ENCODE measurements at places on chromosomes 3 and 15.

DNA sequence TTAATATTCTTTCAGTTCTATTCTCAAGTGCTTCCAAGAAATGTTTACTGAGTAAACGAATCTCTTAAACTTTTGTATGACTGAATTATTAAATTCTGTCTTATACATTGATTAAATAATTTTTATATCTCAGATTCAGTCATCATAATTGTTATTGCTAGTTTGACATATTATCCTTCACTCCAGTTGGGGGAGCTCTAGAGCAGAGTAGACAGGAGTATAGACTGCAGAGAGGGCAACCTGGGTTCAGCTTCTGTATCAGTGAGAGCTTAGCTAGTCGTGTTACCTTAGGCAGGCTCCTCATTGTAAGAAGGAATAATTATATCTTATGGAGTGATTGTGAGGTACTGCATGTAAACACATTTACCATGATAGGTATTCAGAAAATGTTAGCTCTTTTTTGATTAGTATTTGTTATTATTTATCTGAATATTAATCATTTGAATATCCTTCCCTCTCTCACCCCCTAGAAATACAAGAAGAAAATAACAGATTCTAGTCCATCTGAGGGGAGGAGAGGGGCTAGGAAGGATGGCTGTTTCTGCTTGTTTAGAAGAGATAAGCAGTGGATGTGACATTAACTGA, 31.0 kb upstream of the ZCWPW2 start:
- DNase-seq = peak; percentile 8

- DNase-seq = no peak
Measured at GRCh38 chr3:151281671-151282324, 3.5 kb upstream of the P2RY14 start.

DNA sequence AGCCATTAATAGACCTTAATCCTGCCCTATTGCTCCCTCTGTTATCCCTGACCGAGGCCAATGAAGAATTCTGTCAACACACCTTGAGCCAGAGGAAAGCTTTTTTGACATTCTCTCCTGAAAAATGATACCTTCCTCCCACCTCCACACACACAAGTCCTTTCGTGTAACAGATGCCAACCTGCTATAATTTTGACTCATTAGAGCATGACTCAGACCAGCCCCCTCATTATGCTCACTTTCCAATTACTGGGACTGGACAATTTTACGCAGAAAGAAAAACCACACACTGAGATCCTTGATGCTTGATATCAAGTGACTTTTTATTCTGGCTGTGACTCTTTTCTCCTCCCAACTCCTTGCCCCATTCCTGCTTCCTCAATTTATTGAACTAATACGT, 50.9 kb downstream of the LSAMP start:
- no peak for DNase-seq

DNA sequence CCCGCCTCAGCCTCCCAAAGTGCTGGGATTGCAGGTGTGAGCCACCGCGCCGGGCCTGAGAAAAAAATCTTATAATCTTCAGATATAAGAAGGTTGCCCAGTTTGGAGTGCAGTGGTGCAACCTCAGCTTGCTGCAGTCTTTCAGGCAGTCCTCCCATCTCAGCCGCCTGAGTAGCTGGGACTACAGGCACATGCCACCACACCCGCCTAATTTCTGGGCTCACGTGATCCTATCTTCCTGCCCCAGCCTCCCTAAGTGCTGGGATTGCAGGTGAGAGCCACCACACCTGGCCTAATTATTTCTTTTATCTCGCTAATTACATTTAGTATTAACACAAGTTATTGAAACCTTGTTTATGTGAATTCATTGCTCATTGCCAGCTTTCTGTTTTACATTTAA, 13.5 kb downstream of the PAK2 start:
- DNase-seq = no peak

DNA sequence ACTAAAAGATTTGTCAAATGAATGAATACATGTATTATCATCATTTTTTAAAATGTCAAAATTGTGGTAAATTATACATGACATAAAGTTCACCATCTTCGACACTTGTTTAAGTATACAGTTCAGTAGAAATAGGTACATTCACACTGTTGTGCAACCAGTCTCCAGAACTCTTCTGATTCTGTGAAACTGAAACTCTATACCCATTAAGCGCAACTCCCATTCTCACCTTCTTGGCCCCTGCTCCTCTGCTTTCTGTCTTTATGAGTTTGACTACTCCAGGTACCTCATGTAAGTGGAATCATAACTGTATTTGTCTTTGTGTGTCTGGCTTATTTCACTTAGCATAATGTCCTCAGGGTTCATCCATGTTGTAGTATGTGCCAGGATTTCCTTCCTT, 50.1 kb upstream of the KBTBD8 start:
- DNase-seq = no peak

DNA sequence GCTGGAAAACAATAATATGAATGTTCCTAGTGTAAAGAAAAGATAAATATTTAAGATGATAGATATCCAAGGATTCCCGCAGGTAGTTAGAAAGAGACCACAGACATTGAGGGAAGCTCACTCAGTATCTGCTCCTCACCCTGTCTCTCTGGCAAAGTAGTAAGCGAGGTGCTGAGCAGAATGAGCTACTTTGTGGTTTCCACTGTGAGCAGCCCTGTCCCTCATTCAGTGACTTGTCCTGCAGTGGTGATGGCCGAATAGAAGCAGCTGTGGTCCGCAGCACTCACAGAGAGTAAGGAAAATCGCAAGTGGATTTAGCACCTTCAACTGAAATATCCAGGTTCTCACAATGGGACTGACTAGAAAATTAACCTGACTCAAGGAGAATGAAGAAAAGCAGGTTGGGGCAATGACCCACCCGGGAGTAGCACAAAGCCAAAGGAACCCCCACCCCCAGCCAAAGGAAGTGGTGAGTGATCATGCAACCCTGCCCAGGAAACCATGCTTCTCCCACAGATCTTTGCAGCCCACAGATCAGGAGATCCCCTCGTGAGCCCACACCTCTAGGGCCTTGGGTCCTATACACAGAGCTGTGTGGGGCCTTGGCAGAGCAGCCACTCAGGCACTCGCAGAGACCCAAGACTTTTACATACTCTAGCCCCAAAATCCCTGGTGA, 21.8 kb upstream of the SLC25A38 start:
- DNase-seq = no peak

DNA sequence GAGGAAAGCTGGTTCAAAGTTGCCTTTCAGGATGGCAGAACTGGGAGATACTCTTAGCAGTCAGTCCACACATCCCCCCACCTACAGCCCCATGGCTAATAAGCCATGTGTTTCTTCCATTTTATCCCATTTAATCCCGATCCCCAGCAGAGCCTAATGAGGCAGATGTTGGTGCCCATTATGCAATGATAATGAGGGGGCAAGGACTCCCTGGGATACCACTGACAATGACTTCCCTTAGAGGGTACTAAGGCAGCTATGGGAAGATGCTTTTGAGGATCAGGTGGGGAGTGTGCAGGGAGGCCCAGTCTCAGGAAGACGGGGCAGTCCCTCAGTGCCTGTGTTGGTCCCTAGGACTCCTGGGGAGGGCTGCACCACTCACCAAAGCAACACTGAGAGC, 43.8 kb upstream of the TBC1D21 start:
- DNase-seq = no peak

DNA sequence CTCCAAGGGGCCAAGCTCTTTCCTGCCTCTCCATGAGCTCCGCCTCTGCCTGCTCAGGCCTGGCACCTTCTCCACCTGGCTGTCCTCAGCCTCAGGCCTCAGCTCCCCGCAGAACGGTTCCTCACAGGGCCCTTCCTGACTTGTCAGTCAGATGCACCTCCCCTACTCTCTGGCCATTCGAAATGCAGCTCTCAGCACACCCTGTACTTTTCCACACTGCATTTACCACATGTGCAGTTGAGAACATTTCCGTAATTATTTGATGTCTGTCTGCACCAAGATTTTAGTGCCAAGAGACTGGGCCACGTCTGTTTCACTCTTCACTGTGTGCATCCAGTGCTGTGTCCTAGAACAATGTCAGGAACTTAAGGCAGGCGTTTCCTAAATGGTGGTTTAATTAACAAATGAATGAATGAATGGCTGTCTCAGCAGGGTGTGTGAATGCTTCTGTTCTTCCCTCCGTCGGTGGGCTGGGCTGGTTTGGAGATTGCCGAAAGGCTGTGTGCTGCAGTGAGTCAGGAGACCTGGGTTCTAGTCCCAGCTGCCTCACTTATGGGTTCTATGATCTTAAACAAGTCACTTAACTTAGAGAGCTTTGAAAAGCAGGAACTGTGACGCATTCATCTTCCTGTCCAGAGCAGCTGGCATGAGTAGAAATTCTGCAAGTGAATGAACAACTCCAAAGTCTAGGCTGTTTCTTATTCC, 5.4 kb downstream of the MUC4 start:
- DNase-seq = no peak

DNA sequence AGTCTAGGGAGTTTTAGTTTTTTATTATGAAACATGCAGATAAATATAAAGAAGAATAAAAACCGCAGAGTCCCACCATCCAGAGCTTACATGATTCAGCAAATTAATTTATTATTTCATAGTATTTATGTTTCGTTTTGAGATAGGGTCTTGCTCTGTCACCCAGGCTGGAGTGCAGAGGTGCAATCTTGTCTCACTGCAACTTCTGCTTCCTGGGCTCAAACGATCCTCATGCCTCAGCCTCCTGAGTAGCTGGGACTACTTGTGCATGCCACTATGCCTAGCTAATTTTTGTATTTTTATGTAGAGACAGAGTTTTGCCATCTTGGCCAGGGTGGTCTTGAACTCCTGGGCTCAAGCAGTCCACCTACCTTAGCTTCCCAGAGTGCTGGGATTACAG, 13.6 kb downstream of the RNF13 start:
- DNase-seq = no peak

GRCh38 chr15:88882785-88883184, 12.6 kb downstream of the HAPLN3 start:
- DNase-seq = no peak

GRCh38 chr3:83622526-83622925, 1336.3 kb upstream of the CADM2 start:
- no peak for DNase-seq

- DNase-seq = no peak
Measured at GRCh38 chr3:56769116-56769707, 32.5 kb downstream of the ARHGEF3 start.

DNA sequence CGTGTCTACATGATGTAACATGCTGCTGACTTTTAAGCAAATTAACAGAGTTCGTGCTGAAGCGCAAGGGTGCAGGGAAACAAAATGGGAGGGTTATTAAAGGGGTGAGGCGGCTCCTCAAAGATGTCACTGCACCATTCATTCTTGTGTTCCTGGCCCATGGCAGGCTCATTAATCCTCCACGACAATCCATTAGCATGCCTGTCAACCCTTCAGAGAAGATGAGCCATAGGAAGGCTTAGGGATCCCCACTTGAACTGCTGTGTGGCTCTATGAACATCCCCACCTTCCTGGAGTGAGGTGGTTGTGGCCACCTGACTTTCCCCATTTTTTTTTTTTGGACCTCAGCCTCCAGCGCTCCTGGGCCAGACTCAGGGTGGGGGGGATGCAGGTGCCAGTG, 45.8 kb downstream of the IGF1R start:
- DNase-seq = no peak

GRCh38 chr3:156334841-156335545, 214.6 kb downstream of the KCNAB1 start:
- no peak for DNase-seq

GRCh38 chr15:84822653-84823281, 5.6 kb downstream of the ALPK3 start:
- no peak for DNase-seq

DNA sequence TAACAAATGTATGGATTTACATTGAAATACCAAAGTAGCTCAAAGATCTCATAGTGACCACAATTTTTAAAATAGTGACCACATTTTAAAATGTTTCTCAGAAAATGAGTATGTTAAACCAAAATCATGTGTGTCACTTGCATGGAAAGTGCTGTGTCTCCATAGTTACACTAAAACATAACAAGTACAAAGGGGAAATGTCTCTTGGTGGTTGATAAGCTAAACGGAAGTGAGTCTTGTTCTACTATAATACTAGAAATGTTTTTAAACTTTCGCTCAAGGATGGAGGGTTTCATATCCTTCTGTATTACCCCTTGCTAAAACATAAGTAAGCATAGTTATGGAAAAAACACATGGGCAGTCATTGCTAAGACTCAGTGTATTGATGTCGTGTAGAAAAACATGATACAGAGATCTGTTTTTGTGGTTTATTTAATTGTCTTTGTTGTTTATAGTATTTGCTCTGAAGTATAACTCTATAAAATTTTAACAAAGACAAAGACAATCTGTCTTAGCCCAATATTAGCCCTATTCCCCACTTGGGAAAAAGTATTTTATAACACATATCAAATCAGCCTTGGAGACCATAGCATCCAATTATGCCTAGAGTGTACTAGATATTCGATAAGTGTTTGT, 27.0 kb upstream of the DENND4A start:
- peak; percentile 81 for DNase-seq

GRCh38 chr3:172150268-172150667, 110.9 kb downstream of the FNDC3B start:
- DNase-seq = no peak

GRCh38 chr15:78634210-78635145, 6.5 kb downstream of the CHRNB4 start:
- no peak for DNase-seq

GRCh38 chr3:50644561-50644960, 27.6 kb downstream of the MAPKAPK3 start:
- DNase-seq = no peak

GRCh38 chr3:178203650-178204049, 332.6 kb upstream of the KCNMB2 start:
- DNase-seq = no peak

DNA sequence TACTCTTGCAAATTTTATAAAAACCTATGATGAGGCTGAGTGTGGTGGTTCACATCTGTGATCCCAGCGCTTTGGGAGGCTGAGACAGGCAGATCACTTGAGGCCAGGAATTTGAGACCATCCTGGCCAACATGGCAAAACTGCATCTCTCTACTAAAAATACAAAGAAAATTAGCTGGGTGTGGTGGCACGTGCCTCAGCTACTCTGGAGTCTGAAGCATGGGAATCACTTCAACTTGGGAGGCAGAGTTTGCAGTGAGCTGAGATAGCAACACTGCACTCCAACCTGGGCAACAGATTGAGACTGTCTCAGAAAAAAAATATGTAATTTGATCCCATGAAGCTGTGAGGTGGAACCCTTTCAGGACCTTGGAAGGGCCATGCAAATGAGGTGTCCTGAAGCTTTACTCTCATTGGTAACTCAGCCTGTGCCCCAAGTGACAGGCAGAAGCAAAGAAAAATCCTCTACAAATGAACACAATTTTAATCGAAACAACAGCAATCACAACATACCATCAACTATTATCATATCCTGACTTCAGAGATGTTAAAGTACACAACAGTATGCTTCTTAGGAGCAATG, 84.6 kb upstream of the CDV3 start:
- no peak for DNase-seq

DNA sequence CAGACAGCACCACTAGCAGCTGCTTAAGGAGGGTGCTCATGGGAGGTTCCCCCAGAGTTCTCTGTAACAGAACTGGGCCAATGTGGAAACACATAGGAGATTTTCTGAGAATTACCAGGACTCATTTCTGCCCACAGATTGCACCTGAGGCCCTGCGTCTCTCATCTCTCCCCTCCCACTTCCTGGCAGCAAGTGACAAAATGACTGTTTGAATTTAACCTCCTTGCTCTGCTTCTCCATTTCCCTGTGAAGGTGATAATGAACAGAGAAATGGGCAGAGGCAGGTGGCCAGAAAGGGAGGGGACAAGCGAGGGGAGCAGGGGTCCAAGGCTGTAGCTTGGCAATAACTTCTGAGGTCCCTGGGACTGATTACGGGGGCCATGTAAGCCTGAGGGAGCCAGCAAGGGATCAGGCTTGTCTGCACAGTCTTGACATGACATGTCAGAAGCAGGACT, 8.0 kb downstream of the EPHB1 start:
- peak; percentile 25 for DNase-seq

All from GM12864 (cell line).